ENCODE measurements at places on chromosomes 3 and 15.

- DNase-seq: no peak
Measured at GRCh38 chr3:140128217-140128616, 193.2 kb downstream of the CLSTN2 start.

GRCh38 chr3:31911643-31912042 lies 69.4 kb downstream of the OSBPL10 start:
- no peak for DNase-seq

- DNase-seq: no peak
Measured at GRCh38 chr3:111617912-111618601, 22.9 kb upstream of the ZBED2 start.

GRCh38 chr15:82371656-82372055 lies 22.4 kb upstream of the GOLGA6L10 start:
- no peak for DNase-seq

DNA sequence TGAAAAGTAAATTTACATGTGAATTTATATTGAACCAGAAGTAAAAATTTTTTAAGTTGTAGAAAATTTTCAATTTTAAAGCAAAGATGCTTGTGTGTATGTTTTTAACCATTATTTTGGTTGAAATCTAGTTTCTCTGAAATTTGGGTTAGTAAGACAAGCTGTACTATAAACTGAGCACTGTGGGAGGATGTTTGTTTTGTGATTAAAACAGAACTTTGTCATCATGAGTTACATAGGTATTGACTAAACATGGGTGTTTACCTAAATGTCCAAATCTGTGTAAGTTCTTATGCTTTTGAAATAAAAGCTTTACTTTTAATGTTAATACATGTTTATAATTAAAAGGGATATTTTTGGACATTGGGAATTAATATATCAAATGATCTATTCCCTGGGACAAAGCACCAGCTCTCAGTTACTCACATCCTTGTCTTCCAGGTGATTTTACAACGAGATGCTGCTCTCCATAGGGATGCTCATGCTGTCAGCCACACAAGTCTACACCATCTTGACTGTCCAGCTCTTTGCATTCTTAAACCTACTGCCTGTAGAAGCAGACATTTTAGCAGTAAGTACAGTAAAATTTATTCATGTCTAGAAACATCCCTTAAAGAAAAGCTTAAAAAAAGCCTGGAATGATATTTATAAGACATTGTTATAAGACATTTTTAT lies 32.7 kb downstream of the RNF13 start:
- no peak for DNase-seq

DNA sequence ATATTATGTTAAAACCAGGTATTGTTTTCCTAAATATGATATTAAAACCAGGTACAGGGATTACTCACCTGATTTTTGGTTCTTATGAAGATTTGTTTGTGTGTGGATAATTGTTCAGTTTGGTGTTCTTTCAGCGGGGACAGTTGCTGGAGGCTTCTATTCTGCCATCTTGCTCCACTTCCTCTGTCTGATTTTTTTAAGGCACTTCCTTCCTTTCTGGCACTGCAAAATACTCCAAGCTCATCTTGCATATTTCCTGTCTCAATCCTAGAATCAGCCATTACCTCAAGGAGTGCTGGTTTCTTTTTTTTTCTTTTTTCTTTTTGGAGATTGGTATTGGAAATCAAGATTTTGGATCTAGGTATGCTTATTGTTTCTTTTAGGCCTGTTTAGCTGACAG lies 229.9 kb downstream of the SV2B start:
- no peak for DNase-seq

- DNase-seq: no peak
Measured at GRCh38 chr3:195889870-195890295, 18.5 kb downstream of the TNK2 start.

DNA sequence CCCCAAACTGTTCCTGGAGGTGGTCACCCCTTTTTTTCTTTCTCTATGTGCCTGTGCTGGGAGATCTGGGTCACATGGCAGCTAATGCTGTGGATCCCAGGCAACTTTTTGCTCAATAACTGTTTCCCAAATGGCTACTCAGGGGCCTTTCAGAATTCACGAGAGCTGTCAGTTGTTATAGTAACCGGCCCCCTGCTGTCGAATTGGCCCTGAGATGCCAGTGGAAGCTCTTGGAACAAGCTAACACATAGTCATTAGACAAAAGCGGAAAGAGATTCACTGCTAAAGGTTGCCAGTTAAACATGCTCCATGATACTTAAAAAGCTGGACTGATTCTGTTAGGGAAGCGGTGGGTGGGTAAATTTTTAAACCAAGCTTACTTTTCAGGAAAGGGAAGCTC lies 144.1 kb downstream of the FEZF2 start:
- DNase-seq: no peak

DNA sequence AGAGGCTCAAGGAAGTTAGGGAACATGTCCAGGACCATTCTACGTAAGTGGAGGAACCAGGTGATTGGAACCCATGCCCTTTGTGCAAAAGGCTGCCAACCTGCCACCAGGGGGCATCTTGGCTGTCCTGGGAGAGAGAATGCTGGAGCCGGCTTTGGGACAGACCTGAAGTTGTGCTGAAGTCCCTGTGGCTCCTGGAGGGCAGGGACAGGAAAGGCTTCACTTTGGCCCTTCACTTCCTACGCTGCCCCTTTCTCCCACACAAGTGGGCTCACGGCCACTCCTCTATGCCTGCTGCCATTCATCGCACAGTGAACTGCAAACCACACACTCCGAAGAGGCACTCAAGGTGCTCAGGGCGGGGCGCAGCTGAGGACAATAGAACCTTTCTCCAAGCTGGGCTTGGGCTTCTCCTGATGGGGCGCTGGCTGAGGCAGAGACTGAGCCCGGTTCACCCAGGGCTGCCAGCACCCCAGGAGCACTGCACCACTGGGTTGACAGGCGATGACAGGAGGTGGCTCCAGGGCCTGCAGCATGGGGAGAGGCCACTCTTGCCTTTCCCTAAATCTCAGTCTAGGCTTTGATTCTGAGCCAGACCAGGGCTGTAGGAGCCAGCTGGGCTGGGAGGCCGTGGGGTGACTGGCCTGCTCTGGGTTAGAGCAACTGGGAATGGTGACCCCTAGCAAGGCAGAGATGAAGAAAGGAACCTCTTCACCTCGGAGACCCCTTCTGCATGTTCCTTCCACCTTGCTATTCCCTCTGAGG lies 8.4 kb downstream of the SHF start:
- peak; percentile 48 for DNase-seq

DNA sequence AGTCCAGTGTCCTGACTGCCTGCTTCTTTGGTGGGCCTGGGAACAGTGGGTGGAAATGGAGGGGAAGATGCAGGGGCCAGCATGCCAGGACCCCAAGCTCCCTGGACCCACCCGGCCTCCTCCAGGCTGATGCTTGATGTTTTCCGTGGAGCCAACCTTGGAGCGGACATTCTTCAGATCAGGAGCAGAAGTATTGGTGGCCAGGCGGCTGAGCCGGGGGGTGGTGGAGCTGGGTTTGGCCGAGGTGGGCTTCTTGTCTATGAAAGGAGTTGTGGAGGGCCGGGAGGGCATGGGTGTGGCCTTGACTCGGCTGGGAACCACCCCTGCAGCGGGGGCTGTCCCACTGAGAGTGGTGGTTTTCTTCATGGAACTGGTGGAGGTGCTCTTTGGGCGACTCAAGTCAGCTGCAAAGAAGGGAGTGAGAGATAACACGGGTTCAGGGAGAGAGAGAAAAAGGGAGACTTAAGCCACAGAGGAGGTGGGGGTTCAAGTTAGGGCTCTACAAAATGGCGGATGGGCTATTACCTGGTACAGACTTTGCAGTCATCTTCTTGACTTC lies 67.8 kb downstream of the DHX30 start:
- no peak for DNase-seq

DNA sequence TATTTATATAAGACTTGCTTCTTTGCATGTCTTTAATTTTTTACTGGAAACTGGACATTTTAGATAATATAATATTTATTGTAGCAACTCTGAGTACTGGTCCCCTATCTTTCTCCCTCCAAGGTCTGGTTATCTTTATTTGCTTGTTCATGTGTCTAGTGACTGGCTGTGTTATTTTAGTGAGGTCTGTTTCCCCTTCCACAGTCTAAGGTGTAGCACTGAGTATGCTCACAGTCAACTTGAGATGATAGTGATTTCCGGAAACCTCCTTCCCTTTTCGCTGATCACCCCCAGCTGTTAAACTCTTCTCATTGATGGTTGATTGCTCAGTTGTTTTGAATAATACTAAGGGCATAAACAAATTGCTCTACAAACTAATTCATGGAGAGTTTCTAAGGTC lies 37.0 kb downstream of the PCNP start:
- DNase-seq: no peak

DNA sequence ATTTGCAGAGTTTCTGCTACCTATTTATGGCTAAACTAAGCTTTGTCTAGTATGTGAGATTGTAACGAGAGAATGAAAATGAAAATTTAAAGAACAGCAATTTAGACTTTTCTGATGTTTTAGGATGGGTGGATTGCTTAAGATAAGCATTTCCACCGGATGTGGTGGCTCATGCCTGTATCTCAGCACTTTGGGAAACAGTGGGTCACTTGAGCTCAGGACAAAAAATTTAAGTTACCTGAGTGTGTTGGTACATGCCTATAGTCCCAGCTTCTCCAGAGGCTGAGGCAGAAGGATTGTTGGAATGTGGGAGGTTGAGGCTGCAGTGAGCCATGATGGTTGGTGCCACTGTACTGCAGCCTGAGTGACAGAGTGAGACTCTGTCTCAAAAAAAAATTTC lies 3.3 kb downstream of the PPP4R2 start:
- peak; percentile 52 for DNase-seq

- DNase-seq: no peak
Measured at GRCh38 chr3:184172681-184173373, 1.8 kb upstream of the AP2M1 start.

DNA sequence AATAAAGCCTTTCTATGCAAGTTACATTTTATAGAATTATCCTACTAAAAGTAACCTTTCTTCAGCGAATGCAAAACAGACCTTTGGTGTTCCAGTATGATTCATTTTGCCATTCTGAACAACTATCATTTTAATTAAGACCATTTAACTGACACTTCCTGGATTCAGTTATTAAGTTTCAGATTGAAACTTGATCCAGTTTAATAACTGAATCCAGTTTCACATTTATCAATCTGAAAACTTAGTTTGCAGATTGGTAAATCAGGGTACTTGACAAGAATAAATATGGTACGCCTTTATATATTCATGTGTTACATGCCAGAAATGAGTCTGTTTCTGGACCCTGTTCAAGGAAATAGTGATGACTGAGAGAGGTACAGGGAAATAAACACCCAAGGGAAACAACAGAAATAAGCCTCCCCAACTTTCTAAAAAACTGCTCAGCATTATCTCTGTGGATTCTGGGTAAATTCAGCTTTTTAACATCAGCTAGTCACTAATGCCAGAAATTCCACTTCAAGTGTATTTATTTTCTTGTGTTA lies 23.3 kb upstream of the NFKBIZ start:
- peak; percentile 57 for DNase-seq

DNA sequence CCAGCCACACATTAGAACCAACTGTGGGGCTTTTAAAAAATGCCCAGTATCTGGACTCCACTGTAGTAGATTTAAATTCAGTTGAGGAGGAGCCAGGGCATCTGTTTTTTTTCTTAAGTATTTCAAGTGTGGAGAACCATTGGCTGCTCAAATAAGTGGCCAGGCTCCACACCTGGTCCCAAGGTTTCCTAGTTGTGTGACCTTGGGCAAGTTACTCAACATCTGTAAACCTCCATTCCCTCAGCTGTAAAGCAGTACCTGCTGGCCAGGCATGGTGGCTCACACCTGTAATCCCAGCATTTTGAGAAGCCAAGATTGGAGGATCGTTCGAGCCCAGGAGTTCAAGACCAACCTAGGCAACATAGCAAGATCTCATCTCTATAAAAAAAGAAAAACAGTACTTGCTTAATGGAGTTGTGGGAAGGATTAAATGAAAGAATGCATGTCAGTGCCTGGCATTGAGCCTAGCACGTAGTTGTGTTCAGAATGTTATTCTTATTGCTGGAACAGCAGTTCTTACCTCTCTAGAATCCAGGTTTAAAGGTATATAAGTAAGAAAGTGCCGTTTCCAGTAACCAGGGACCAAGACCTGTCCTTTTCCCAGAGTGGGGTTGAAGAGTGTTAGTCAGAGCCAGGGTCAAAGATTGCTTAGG lies 2.0 kb downstream of the PPP1R14D start:
- DNase-seq: no peak

GRCh38 chr3:79018671-79019136 lies 749.1 kb downstream of the ROBO1 start:
- peak; percentile 2 for DNase-seq

- DNase-seq: no peak
Measured at GRCh38 chr3:98793971-98794370, 30.8 kb downstream of the ST3GAL6 start.

GRCh38 chr3:57133157-57133556 lies 32.0 kb downstream of the IL17RD start:
- no peak for DNase-seq

DNA sequence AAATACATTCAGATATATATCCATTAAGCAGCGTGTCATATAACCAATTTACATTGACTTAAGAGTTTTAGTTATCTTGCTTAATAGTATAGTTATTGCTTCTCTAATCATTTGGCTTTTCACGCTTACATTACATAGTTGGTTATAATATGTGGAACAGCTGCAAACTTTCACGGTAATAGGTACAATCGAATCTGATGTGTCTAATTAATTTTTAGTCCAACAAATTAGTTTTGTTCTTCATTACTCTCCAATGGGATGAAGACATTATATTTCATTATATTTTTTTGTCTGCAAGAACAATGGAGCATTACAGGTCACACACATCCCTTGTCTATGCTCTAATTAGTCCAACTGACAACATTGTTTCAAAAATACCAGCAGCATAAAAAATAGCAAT lies 546.3 kb downstream of the ROBO2 start:
- no peak for DNase-seq

GRCh38 chr15:75920079-75920478 lies 16.4 kb downstream of the FBXO22 start:
- no peak for DNase-seq

DNA sequence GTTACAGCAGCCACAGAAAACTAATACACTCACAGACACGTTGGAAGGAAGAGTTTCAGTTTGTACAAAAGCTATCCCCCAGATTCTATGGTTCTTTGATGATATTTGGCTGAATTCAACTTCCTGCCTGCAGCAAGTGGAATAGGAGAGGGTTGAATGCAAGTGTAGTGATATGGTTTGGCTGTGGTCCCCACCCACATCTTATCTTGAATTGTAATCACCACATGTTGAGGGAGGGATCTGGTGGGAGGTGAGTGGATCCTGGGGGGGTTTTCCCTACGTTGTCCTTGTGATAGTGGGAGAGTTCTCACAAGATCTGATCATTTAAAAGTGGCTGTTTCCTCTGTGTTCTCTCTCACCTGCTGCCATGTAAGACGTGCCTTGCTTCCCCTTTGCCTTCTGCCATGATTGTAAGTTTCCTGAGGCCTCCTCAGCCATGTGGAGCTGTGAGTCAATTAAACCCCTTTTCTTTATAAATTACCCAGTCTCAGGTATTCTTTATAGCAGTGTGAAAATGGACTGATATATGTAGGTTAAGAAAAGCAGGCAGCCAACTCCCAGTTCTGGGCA lies 29.8 kb downstream of the NMNAT3 start:
- DNase-seq: no peak

All from activated CD4-positive, alpha-beta T cell treated with anti-CD3 and anti-CD28 coated beads, Interleukin-10, Interleukin-2, amounts not matched to agents 100 ng/mL and 50 ng/mL, durations not matched to agents 16 hours and 8 hours (primary cell).